Kidney epithelial cell (primary cell): ENCODE measurements at places on chromosomes 16 and 17. TPM values are rescaled to one million over a fixed set of nuclear protein-coding genes. Genes with fewer than 3 reads are reported as not detected.

ITGB4 gene
- total RNA-seq = 17.8 and 27.9 TPM in 2 replicates

- no peak for DNase-seq
Measured at GRCh38 chr17:4004517-4005295, 40.5 kb upstream of the ATP2A3 start.

DNA sequence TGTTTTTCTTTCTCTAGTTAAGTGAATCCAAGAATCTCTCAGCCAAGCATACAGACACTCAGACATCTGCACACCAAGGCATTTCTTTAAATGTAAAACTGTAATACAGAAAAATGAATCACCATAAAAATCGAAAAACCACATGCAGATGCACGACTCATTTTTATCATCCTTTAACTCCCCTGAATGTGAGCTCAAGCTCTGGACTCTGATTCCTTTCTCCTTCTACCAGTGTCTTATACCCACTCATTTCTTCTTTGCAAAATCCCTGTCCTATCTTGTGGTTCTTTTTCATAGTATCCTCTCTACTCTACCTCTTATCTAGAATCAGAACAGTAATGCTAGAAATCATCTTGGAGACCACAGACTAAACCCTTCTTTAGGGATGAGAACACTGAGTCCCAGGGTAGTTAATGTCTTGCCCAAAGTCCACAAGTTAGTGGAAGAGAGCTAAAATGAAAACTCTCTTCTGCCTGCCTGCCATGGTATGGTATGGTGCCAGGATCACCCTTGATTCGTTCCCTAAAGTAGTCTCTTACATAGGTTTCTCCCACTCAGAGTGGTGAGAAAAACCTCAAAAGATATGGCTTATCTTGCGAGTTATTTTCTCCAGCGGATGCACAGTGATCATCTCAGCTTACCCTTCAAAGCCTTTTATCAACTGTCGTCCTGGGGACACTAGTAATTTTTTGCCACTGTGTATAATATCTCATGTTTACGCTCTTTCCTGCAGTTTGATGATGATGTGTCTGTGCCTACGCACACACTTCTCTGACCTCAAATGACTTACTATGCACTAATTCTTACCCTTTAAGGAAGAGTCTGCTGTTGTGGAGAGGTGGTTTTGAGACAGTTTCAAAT is 30.2 kb downstream of the BRD7 start:
- DNase-seq = no peak

HBQ1 gene
- total RNA-seq = 0.96 and 1.6 TPM in 2 replicates

- DNase-seq = no peak
Measured at GRCh38 chr17:66450008-66450851, 147.8 kb downstream of the PRKCA start.

- no peak for DNase-seq
Measured at GRCh38 chr16:2148714-2149629, 547 bp downstream of the RAB26 start.

DNA sequence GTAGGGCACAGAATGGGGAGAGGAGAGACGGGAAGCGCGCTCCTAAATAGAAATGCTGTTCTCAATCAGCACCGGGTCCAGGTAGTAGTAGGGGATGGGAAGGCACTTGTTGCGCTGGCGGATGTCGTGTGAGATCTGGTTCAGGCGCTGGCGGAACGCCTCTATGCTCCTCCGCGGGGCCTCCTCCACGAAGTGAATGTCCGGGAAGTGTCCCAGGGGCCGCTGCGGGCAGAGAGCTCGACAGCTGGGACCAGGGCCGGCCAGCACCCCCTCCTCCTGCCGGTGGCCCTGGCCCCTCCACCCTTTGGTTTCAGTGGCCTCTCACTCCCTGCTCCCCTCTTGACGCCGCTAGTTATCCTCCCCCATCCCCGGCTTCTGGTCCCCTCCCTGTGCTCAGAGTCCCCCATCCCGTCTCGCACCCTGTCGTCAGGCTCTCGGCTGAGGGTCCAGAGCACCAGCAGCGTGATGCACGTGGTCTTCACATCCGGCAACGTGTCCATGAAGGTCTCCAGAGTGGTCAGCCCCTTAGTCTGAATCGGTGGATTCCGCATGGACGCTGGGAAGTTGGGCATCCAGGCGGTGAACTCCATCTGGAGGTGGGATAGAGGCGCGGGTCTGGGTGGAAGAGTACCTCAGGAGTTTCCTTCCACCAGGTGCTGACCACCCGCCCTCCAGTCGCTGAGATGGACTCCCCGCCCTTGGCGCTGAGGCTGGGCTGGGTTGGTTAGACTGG is 14.6 kb downstream of the ALOX12B start:
- no peak for DNase-seq

GRCh38 chr16:56793492-56793891 is 63.6 kb downstream of the NUP93 start:
- no peak for DNase-seq

DNA sequence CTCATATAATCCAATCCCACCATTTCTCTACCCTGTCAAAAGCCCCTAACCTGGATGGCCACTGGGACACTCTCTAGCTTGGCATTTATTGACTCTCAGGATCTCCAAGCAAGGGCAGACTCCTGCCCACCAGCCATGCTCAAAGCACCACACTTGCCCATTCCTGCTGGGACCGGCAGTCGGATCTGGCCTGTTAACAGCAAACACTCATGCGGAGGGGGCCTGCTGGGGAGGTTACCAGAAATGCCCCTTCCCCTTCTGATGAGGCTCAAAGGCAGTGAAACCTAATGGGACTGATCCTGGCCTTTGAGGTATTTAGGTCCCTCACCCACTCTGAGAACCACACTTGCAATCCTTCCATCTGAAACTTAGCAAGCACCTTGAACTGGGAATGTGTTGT is 6.5 kb upstream of the CCL1 start:
- no peak for DNase-seq

GRCh38 chr17:83175822-83176622 is 96.6 kb downstream of the METRNL start:
- no peak for DNase-seq

DNA sequence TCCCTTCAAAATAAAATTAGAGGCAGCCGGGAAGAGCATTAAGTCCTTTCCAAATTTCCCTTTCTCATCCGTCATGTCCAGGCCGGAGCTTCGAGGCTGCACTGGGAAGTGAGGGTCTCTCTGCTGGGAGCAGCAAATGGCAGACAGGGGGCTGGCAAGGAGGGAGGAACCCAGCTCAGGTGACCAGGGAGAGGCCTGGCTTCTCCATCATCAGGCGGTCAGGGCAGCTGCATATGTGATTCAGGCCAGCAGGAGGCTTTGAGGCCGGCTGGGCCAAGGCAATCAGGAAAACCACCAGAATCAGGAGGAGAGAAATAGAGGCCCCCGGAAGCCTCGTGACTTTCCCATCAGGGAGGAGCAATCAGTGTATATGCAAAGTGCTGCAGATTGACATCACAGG is 85.0 kb upstream of the RPL38 start:
- DNase-seq = no peak
